NCI-H69 (cell line): ENCODE measurements at places on chromosomes 11 and 22.

DNA sequence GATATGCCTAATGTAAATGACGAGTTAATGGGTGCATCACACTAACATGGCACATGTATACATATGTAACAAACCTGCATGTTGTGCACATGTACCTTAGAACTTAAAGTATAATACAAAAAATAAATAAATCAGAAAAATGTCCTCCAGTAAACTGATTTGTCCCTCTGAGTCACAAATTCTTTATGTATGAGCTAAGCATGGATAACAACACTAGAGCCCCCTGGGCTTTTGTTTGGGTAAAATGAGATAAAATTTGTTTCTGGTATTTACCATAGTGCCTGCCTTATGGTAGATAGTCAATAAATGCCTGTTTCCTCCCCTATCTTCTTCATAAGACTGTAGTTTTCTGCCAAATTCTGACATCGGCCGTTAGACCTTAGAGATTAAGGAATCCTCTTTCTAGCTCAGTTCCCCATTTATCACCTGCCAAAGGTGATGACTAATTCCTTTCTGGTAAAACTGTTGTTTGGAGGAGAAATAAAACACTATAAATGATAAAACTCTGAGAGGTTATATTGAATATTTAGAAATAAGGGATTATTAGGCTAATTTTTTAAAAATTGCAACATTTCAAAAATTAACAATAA, 43.6 kb upstream of the LUZP2 start:
- DNase-seq = no peak

DNA sequence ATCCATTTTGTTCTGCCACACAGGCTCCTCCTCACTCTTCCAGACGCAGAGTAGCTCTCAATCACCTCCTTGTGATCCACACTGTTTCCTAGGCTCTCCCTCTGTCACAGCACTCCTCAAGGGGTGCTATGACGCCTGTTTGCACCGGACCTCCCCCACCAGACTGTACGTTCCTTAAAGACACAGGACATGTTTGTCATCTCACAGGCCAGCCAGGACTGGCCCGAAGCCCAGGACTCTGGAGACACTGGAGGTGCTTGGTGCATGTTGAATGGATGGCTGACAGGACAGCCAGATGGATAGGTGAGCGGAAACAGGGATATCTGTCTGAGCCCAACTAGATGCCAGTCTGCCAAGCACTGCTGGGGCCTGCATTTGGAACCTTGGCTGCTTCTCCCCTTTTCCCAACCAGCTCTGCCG, 13.6 kb downstream of the PLA2G6 start:
- no peak for DNase-seq

DNA sequence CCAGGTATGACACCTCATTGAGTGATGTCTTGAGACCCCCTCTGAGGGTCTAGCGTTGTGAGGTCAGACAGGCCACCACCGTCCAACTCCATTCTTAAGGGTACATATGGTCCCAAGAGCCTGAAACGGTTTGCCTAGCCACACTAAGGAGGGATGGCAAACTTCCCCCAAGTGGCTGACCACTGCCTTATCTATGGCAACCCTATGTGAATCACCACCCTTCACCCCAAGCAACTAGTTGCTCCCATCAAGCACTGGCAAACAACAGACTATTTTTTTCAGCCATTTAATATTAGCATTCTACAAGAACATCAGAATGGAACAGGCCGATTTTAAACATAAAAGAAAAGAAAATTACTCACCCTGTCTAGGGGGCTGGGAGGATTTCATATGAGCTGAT, 22.8 kb downstream of the THOC5 start:
- no peak for DNase-seq

DNA sequence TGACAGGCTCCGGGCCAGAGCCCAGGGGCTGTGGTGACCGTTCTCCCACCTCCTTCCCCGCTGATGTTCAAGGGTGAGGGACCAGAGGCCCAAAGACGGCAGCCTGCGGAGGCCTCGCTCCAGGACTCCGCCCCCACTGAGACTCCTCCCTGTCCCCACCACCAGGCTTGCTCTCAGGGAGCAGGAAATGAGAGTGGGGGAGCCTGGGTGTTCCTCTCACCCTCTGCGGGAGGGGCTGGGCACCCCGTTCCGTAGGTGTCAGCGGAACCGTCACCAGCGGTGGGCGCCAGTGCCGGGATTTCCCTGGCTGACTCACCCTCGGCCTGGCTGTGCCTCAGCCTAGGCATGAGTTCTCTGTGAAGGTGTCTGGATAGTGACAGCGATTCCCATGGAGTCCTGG, 15.7 kb downstream of the DAGLA start:
- DNase-seq = peak; percentile 54

GRCh38 chr11:69908511-69909220, 89.5 kb upstream of the FGF3 start:
- no peak for DNase-seq

DNA sequence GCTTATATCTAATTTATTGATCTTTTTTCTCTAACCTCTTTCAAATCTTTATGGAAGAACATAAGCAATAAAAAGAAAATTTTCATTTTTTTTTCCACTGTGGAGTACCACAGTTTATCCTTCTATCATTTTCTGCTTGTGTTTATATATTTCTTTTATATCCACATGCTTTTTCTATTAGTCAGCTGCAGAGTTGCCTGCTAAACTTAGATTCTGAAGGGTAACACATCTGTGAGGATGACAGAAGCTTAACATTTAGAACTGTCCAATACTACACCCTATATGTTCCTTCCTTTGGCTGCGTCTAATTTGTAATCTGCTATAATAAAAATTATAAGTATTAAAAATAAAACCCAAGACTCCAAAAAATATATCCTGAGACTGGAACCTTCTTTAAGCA, 20.8 kb downstream of the CCDC90B start:
- no peak for DNase-seq

GRCh38 chr22:39645532-39645931, 75.0 kb downstream of the CACNA1I start:
- DNase-seq = peak; percentile 39

DNA sequence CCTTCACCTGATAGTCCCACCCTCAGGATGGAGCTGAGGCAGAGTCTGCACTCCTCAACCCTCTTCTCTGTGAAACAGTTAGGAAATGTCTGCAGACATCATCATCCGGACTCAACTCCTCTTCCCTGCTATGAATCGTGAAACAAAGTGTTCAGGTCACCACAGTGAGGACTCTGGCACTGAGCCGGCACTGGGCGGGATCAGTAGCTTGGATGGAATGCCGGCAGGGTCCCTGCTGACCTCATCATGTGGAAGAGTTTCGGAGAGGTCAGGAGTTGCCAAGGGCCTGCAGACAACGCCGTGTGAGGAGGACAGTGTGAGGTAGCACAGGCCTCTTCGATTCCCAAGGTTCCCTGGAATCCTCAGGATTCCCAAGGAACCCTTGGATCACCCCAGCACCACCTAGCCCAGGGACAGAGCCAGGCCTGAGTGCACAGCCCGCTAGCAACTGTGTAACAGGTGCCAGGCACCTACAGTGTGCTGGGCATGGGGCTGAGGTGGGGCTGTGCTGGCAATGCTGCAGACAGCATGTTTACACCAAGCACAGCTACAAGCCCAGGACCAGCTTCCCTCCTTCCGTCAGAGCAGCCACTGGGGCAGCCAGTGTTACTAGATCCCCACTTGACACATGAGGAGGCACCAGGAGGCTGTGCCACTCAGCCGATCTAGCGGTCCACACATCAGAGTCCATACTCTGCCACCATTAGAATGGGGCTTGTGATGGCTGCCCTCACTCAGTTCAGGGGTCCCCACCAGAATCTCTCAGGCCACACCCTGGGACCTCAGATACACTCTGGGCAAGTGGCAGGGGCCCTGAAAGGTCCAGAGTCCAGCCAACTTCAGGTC, 693 bp upstream of the LINC01488 start:
- DNase-seq = no peak

GRCh38 chr11:81674211-81674610, 1059.5 kb downstream of the FAM181B start:
- DNase-seq = no peak

DNA sequence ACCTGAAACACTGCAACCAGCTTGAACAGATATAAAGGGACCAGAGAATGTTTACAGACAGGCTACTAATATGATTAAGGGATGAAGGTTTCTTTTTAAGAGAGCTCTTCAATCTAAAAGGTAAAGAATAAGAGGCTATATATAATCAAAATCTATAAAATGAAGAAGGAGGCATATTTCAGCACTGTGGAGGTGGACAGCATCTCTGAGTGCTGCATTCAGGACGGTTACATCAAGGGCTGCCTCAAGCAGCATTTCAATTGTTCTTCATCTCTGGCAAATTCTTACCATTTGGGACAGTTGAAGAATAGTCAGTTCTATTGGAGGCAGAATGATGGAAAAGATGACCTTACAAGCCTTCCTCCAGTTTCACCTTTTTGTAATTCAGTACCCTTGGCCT, 139.6 kb upstream of the LMO1 start:
- no peak for DNase-seq

GRCh38 chr11:47271961-47272661, 2.2 kb downstream of the MADD start:
- peak; percentile 52 for DNase-seq

DNA sequence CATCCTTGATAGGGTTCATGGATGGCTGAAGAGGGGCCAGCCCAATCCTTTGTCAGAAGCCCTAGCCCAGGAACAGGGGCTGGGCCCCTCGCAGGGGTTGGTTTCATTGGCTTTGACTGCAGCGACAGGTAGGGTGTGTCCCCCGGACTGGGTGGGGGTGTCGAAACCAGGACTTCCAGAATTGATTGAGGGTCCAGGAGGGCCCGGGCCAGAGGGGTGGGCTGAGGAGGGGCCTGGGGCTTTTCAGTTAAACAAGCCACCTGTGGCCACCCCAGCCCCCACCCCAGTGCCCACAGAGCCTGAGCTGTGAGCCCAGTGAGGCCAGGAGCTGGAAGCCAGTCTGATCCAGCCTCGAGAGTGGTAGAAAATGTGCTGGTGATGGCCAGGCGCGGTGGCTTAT, 18.1 kb upstream of the PRR5 start:
- DNase-seq = no peak
